Activated B cell treated with CpG ODN at 0.5 μM for 24 hours (primary cell): ENCODE measurements at places on chromosomes 4 and X. TPM values are rescaled to one million over a fixed set of nuclear protein-coding genes. Genes with fewer than 3 reads are reported as not detected.

Gene PPEF1
- not detected in 2 replicates for total RNA-seq

DNA sequence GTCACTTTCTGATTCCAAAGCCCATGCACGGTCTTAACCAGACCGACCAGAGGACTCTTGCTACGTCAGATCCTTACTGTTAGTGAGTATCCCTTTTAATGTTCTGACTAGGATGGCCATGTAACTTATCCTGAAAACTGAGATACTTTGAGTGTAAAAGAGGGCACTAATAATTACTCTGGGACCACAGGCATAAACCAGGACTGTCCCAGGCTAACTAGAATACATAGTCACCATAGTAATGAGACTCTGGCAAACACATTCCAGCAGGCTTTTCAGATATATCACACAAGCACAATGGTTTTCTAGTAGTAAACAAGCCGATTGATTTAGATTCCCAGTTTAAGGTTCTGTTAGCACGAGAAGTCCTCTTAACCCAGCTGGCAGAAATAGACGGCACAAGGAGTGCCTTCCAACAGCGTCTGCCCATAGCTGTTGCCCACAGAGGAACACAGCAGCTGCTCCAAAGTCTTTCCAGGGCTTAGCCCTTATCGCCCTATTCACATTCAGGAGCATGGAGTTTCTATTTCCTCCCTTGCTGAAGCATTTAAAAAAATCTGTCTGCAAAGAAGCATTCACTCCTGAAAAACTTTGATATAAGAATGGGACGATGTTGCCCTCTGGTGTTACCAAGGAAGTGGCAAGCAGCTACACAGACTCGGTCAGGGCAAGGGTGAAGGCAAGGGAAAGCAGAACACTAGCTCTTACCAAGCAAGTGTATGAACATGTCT lies 92.4 kb downstream of the CXCL13 start:
- peaks cover 2% of the 10 kb centered on the region for H3K27me3 ChIP-seq
- no peak overlapping the region for H3K27ac ChIP-seq
- no peak overlapping the region for H3K4me3 ChIP-seq

GRCh38 chrX:38484607-38485498 lies 76.5 kb upstream of the TSPAN7 start:
- no peak for DNase-seq
- H3K36me3 ChIP-seq = no peaks in the 10 kb centered on the region
- no peak overlapping the region for H3K4me3 ChIP-seq
- H3K27me3 ChIP-seq = no peaks in the 10 kb centered on the region

Gene CCNG2
- 32.0 and 34.6 TPM in 2 replicates for total RNA-seq

GRCh38 chr4:76556452-76556851 lies 121.4 kb downstream of the SHROOM3 start:
- no peak overlapping the region for H3K27ac ChIP-seq
- H3K27me3 ChIP-seq = peaks cover 9% of the 10 kb centered on the region
- H3K4me3 ChIP-seq = no peak overlapping the region
- no peaks in the 10 kb centered on the region for H3K36me3 ChIP-seq
- no peak for DNase-seq

Gene ATP5ME
- 152 and 193 TPM in 2 replicates for total RNA-seq

Gene PIM2
- total RNA-seq = 321 and 351 TPM in 2 replicates

GRCh38 chr4:26731351-26732035 lies 129.1 kb upstream of the STIM2 start:
- no peaks in the 10 kb centered on the region for H3K36me3 ChIP-seq
- no peak overlapping the region for H3K4me3 ChIP-seq
- no peak overlapping the region for H3K27ac ChIP-seq
- no peaks in the 10 kb centered on the region for H3K4me1 ChIP-seq
- DNase-seq = no peak
- H3K27me3 ChIP-seq = no peaks in the 10 kb centered on the region

DNA sequence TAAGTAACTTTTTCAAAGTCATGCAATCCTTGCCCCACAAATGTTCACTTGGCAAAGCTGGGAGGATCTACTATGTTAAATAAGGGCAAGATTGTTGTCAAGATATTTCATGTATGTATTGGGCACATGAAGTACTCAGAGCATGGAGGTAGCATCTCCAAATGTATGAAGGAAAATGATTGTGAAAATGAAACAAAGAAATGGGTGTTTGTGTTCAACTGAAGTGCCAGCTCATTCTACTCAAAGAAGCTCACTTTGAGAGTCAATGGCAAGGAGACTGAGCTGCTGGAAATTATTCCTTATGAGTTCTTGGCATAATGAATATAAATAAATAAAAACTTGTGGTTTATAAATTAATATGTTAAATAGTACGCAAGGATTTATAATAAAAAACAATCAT lies 124.5 kb upstream of the ARSJ start:
- H3K27me3 ChIP-seq = peaks cover 2% of the 10 kb centered on the region
- H3K27ac ChIP-seq = no peak overlapping the region
- H3K4me3 ChIP-seq = no peak overlapping the region
- no peak for DNase-seq

Gene CDKL2
- total RNA-seq = not detected in 2 replicates

DNA sequence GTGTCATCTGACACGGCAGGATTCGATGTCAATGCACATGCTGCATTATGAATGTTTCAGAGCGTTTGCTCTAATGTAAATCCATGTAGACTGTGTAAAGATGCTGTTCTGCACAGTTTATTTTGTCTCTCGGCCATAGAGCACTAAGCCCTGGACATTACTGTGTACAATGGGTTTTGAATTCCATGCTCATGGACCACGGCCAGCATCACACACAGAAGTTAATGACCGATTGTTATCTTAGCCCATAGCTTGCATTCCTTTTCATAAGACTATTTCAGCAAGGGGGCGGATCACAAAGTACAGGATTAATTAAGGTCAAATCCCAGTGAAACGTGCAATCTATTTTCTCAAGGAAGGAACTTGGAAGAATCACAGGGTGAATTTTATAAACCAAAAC lies 286.1 kb upstream of the TENM3 start:
- no peaks in the 10 kb centered on the region for H3K4me1 ChIP-seq
- no peak overlapping the region for H3K27ac ChIP-seq
- DNase-seq = no peak
- H3K4me3 ChIP-seq = no peak overlapping the region

DNA sequence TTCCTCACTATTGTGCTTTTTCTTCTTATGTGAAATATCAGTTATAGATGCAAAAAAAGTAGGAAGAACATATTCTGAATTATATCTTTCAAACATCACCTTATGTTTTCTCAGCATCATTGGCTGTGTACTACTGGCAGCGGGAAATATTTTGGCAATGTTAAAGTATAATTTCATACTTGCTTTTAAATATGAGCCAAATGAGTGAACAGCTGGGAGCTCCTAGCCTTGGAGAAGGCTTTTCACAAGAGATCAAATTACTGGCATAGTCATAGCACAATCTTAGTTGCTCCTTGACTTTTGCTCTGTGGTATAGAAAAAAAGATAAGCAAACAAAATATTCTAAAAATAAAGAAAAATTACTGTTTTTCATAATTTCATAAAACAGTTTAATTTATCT lies 1575.8 kb upstream of the PABPC4L start:
- DNase-seq = no peak
- no peaks in the 10 kb centered on the region for H3K36me3 ChIP-seq
- H3K27ac ChIP-seq = no peak overlapping the region
- H3K27me3 ChIP-seq = no peaks in the 10 kb centered on the region
- H3K4me3 ChIP-seq = no peak overlapping the region

DNA sequence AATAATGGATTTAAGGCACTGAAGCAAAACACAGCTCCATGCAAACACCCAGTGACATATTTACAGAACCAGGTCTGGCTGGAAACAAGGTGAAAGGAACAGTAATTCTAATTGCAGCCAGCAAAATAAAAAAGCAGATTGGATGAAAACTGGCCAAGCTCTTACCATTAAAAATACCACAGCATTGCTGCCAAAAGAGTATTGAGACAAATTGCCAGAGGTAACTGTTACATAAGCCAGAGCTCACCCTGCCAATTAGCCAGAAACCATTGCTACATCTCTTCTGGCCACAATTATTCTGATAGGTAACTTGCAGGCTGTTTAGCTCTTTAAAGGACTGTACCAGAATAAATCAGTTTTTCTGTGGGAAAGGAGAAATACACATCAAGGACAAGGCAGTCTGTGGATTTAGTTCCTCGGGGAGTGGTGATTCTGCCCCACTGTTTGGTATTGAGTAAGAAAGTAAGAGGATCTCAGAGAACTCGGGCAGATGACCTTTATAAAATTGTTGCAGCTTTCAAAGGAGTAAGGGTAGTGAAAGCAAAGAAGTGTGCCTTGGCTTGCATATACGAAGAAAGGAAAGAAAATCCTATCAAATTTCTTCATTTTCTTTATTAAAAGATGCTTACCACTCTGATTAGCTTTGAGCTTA lies 369.5 kb downstream of the PPP3CA start:
- no peak overlapping the region for H3K4me3 ChIP-seq
- DNase-seq = no peak
- no peaks in the 10 kb centered on the region for H3K36me3 ChIP-seq
- H3K4me1 ChIP-seq = no peaks in the 10 kb centered on the region

GRCh38 chr4:140630246-140630645 lies 61.5 kb upstream of the UCP1 start:
- H3K27me3 ChIP-seq = no peaks in the 10 kb centered on the region
- peaks cover 80% of the 10 kb centered on the region for H3K36me3 ChIP-seq
- H3K4me1 ChIP-seq = no peaks in the 10 kb centered on the region
- H3K27ac ChIP-seq = no peak overlapping the region
